ENCODE measurements at places on chromosomes 7 and 10.
A peak's percentile ranks its signal among the peaks of the same experiment; 100 is the strongest.

GRCh38 chr10:33760056-33760943, 425.8 kb upstream of the NRP1 start:
- no peak for DNase-seq

- no peak for DNase-seq
Observed at GRCh38 chr10:72503694-72504438, 122.0 kb downstream of the MICU1 start.

GRCh38 chr10:94286901-94287300, 75.8 kb downstream of the NOC3L start:
- DNase-seq: peak; percentile 13

GRCh38 chr10:34962866-34963265, 127.3 kb downstream of the CUL2 start:
- DNase-seq: no peak

- no peak for DNase-seq
Observed at GRCh38 chr10:94591461-94592205, 46.0 kb downstream of the HELLS start.

- peak; percentile 16 for DNase-seq
Observed at GRCh38 chr7:3722396-3722922, 421.4 kb downstream of the SDK1 start.

DNA sequence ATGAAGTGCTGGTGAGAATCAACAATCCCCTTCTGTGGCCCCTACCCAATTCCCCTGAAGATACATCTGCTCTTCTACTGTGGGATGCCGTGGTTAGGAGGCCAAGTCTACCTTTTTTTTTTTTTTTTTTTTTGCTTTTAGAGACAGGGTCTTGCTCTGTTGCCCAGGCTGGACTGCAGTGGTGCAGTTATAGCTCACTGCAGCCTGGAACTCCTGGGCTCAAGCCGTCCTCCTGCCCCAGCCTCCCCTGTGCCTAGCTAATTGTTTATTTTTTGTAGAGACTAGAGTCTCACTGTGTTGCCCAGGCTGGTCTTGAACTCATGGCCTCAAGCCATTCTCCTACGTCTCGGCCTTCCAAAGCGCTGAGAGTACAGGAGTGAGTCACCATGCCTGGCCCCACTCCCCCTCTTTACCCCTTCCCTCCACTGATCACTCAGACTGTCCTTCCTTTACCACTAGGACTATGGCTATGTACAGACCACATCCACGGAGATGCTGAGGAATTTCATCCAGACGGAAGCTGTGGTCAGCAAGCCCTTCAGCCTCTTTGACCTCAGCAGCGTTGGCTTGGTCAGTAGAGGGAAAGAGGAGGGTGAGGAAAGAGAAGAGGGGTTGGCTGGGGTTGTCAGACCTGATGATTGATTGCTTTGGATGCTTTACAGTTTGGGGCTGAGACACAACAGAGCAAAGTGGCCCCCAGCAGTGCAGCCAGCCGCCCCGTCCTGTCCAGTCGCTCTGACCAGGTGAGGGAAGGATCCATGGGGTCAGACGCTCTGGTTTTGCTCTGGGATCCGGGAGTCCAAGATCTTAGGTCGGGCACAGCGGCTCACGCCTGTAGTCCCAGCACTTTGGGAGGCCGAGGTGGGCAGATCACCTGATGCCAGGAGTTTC, 1.8 kb downstream of the AP4M1 start:
- DNase-seq: peak; percentile 32

DNA sequence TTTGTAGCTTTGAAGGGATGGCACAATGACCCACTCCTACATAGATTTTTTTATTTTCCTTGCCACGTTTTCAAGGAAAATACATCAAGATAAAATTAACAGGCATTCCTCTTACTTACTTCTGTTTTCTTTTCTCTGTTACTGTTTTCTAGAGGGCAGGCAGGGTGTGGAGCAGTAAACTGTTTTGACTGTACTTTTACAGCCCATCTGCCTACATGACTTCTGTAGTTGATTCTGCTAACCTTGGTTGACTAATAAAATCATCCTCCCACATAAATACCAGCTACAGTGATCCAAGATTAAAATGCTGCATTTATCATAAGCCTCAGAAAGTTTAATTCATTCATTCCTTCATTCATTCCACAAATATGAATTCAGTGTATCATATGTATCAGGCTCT, 158.5 kb downstream of the TRIL start:
- no peak for DNase-seq

DNA sequence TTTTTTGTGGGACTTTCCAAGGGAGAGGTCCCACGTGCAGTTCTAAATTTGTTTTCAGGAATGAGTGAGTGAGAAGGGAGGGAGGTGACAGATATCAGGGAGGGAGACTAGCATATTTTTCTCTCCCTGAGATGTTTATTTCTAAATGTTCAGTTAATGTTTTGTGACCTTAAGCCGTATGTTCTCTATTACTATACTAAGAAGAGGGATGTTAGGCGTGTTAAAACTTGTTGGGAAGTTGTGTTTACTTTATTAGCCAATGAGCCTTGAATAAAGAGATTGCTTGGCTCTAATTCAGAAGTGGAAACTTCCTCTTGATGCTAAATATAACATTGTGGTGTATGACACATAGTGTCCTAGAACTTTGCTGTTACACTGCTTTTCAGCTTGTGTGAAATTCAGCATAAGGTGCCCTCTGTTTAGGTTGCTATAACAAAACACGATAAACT, 37.3 kb downstream of the DNAH11 start:
- no peak for DNase-seq

DNA sequence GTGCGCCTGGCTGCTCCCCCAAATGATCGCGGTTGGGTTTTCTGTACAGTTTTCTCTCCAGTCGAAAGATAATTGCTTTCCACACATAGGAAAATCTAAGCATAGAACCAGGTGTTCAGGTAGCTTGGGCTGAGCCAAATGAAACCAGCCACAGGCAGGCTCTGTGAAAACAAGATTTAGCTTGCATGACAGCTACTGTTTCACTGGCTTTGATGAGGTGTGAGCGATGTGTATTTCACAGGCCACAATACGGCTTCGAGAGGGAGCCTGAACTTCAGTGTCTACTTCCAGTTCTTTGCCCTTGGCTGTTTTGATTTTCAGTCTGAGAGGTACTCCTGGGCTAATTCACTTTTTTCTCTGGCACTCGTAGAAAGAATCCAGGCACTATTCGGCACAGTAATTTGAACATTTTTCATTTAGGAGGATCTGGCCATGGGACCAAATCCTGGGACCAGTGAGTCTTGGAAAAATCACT, 110.5 kb downstream of the JCAD start:
- peak; percentile 10 for DNase-seq

DNA sequence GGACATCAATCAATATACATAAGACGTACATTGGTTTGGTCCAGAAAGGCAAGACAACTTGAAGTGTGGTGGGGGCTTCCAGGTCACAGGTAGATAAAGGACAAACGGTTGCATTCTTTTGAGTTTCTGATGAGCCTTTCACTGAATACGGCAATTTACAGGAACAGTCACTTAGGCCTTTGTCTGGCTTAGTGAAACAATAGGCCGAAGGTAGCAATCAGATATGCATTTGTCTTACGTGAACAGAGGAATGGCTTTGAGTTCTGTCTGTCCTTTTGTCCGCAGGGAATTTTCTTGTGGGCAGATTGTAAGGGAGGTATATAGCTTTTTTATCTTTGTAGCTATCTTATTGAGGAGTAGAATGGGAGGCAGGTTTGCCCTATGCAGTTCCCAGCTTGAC, 10.8 kb upstream of the STN1 start:
- no peak for DNase-seq

DNA sequence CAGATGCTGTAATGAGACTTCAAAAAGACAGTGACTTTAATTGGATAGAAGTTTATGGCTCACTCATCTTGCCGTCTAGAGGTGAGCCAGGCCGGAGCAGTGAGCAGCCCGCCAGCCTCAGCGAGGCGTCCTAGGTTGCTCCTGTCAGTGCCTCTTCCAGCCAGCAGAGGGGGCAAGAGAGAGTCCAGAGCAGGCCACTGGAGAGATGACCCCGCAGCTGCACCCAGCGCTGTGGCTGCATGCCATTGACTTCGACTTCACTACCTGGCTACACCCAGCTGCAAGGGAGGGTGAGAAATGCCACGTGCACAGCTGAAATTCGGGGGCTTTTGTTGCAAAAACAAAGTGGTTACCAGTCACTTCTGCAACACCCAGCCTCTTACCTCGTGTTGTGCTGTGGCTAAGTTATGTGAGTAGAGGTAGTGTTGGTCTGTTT, 26.5 kb downstream of the NUB1 start:
- peak; percentile 84 for DNase-seq

DNA sequence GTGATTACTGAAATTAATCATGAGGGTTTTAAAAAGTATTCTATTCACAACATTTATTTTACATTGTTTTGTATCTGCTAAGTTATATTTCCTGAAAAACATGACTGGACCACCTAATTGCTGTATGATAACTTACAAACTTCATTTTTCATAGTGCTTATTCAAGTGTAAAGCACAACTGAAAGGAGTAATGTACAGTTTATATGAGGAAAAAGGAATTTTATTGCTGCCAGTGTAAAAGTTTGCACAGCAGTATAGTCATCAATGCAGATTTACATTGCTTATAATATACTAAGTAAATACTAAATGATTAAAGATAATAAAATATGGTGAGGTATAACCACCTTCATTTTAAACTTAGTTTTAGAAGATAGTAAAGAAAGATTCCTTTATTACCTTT, 4.0 kb downstream of the PTEN start:
- DNase-seq: no peak

DNA sequence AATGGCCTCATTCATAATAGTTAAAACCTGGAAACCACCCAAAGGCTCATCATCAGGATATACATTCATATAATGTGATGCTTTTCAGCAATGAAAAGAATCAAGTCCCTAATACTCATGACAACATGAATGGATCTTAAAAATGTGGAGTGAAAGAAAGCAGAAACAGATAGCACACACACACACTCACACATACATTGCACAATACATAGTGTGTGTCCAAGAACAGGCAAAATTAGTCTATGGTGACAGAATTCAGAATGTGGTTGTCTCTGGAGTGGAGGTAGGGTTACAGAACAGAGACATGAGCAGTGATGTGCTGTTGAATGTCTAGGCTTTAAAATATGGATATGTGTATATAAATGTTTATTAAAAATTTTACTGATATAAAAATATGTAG, 419.9 kb upstream of the PCDH15 start:
- no peak for DNase-seq

DNA sequence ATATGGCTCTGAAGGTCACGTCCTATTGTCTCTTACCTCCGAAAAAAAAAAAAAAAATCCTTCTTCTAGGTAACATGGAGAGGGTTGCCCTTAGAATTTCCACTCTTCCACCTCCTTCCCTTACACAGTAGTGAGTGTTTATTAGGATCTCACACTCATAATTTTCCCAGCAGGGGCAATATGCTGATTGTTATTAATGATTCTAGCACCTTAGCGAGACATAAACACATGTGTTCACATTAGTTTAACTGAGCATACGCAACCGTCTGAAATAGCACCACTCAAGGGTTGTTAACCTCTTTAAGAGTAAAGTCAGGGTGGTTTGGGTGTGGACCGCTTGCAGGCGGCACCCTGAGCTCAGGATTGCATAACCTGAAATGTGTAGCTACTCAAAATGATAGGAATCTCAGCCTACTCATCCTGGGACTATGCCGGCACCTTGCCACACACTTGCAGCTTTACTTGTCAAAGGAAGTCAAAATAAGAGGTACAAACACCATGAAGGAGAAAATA, 52.2 kb downstream of the CPEB3 start:
- DNase-seq: peak; percentile 79

DNA sequence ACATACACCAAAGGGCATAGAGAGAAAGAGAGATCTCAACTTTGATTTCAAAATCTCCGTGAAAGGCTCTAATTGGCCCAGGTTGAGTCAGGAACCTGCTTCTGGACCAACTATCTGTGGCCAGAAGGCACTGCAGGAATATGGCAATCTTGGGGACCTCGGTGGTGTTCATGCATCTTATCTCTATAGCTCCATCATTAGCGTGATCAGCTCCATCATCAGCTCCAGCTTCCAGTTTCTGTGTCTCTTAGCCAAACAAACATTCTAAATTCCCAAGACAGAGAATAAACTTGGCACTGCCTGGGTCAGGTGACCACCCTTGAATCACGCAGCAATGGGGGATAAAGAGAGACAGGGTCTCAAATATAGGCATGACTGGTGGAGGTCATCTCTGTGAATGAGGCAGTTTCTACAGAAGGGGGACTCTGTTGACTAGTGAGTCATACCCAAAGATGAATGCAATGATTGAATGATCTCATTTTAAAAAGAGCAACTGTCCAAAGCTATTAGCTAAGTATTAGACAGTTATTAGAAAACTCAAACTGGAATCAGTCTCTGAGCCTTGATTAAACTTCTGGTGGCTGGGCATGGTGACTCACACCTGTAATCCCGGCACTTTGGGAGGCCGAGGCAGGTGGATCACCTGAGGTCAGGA, 5.4 kb upstream of the NRF1 start:
- no peak for DNase-seq

GRCh38 chr10:46528675-46529615, 27.5 kb downstream of the GPRIN2 start:
- DNase-seq: no peak

- DNase-seq: no peak
Observed at GRCh38 chr10:30294476-30295240, 54.4 kb downstream of the MTPAP start.

DNA sequence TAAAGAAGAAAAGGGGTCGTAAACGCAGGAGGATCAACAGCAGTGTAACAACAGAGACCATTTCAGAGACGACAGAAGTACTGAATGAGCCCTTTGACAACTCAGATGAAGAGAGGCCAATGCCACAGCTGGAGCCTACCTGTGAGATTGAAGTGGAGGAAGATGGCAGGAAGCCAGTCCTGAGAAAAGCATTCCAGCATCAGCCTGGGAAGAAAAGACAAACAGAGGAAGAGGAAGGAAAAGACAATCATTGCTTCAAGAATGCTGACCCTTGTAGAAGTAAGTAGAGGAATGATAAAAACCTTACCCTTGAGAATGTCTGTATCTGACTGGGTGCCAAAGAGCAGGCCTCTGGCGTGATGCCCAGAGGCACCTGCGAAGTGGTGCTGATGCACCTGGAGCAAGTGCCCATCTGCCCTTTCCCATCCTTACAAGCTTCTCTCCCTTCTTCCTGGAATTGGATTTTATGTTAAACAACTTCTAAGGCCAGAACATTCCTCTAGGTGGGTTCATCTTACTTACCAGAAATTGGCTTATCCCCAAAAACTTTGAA, 86.4 kb upstream of the SAMD8 start:
- no peak for DNase-seq

DNA sequence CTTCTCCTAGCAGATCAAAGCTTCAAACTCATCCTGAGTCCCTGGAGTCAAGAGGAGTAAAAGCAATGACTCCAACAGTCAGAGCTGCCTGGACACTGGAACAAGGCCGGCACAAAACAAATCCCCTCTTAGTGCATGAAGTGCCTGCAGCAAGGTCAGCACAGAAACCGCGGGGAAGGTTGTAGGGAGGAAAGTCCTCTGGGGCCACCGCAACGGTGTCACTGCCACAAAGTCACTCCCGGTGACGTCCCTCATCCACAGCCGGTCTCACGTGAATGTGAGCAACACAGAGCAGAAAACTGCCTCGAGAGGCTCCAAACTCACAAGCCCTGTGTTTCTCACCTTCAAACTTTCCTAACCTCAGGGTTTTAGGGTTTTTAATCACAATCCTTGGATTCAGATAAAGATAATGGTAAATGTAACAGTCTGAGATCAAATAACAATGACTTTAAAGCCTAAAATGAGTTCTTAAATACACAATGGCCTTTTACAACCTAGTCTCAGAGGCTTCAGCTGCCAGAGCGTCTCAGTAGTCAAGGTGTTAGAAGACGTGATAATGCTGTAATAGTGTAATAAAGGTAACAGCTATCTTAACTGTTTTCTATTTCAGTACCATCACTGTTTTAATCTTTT, 274.3 kb downstream of the ZMYND11 start:
- DNase-seq: no peak
